Activated CD4-positive, alpha-beta memory T cell treated with anti-CD3 and anti-CD28 coated beads for 36 hours (primary cell): ENCODE measurements at places on chromosomes 11 and 22. TPM values are rescaled to one million over a fixed set of nuclear protein-coding genes. Genes with fewer than 3 reads are reported as not detected.

- no peak for DNase-seq
Observed at GRCh38 chr22:23816156-23816976, 22.4 kb downstream of the DERL3 start.

- no peak for DNase-seq
Observed at GRCh38 chr11:32098142-32098903, 7.4 kb downstream of the RCN1 start.

Gene MISFA
- total RNA-seq: 2.9 TPM

DNA sequence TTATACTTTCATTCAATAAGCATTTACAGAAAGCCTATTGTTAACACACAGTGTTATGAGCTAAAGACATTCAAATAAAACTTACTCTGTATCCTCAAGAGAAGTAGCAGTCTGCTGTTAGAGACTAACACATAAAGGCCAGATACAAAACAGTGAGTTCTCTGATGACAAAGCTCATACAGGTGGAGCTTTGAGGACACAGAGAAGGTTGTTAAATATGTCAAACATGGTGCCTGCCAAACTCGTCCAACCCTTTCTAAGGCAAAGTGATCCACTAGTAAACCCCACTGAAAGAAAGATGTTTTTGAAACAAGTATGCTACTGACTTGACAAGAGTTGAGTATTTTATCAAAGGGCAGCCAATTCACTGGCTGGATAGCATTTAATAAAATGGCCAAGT, 70.1 kb downstream of the C2CD3 start:
- DNase-seq: no peak

Gene CRYBB3
- 0.43 TPM for total RNA-seq

Gene ALKBH3
- 35.8 TPM for total RNA-seq

DNA sequence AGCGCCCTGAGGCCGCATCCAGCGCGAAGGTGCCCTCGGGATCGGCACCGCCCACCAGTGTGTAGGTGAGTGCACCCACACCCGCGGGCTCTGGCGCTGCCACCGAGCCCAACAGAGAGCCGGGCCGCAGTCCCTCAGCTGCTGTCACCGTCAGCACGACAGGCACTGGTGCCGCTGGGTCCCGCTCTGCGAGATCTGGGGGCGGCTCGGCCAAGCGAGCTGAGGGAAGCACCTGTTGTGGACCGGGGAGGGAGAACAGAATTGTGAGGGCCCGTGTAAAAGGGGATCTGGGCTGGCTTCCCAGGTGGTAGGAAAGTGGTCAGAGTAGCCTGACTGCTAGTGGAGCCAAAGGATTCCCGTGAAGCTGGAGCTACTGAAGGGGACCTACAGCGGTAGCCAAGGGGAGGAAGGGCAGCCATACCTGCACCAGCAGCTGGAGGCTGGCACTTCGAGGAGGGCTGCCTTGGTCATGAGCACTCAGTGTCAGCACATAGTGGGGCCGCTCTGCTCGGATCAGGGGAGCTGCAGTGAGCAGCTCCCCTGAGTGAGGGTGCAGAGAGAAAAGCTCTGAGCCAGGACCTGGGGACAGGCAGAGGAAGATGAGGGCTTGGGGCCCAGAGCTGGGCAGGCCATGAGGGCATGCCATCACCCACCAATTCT, 11.5 kb upstream of the TPP1 start:
- DNase-seq: no peak

Gene LDLRAD3
- 0.10 TPM for total RNA-seq

GRCh38 chr11:95832763-95833162, 42.5 kb downstream of the CEP57 start:
- no peak for DNase-seq

GRCh38 chr11:13338019-13338426, 60.4 kb downstream of the BMAL1 start:
- DNase-seq: no peak

- peak; percentile 81 for DNase-seq
Observed at GRCh38 chr11:62337303-62338181, at the start of gene ASRGL1. ASRGL1 (plus strand) TSS chr11:62337448; CDS start chr11:62337978, 530 bp downstream.

DNA sequence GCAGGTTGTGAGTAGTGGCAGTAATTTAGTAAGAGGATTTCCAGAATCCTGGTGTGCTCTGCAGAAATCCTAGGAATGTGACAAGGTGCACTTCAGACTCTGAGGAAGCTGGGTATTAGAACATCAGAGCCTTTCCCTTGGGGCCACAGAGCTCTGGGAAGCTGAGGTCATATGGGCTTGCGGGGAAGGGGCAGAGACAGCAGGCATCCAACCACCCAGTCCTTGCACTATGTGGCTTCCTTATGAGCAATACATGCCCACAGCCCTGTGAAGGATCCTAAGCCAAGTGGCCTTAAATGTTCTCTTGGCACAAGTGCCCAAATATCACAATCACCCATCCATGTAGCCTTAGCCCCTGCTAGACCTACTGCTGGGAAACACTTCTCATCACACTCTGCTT, 46.2 kb downstream of the P4HA3 start:
- DNase-seq: no peak

DNA sequence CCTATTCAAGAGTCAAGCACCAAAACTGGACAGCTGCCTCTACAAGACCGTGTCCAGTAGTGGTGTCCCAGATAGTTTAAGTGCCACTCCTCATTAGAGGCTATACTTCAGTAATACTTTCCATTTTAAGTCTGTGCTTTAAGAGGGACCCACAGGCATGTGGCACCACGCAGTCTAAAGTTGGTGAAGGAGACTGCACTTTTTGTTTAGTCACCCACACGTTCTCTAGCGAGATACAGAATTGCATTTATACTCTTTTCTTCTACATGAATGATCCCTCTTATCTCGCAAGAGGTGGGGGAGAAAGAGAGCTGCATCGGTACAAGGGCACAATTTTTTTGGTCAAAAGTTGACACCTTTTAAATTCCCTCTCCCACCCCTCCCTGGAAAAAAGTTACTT, 41.5 kb downstream of the DDX6 start:
- DNase-seq: no peak

Gene OR4X1
- total RNA-seq: not detected

Gene CLCF1
- total RNA-seq: 0.39 TPM

DNA sequence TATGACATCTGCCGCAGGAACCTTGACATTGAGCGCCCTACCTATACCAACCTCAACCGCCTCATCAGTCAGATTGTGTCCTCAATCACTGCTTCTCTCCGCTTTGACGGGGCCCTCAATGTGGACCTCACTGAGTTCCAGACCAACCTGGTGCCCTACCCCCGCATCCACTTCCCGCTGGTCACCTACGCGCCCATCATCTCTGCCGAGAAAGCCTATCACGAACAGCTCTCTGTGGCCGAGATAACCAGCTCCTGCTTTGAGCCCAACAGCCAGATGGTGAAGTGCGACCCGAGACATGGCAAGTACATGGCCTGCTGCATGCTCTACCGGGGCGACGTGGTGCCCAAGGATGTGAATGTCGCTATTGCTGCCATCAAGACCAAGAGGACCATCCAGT, 16.0 kb downstream of the TUBA8 start:
- DNase-seq: no peak

Gene NFRKB
- 34.8 TPM for total RNA-seq

- peak; percentile 84 for DNase-seq
Observed at GRCh38 chr11:118304568-118305248, at the start of gene CD3E. CD3E (plus strand) TSS chr11:118304730; CDS start chr11:118304953, 223 bp downstream.

- no peak for DNase-seq
Observed at GRCh38 chr11:134288486-134288885, 12.3 kb downstream of the GLB1L3 start.

DNA sequence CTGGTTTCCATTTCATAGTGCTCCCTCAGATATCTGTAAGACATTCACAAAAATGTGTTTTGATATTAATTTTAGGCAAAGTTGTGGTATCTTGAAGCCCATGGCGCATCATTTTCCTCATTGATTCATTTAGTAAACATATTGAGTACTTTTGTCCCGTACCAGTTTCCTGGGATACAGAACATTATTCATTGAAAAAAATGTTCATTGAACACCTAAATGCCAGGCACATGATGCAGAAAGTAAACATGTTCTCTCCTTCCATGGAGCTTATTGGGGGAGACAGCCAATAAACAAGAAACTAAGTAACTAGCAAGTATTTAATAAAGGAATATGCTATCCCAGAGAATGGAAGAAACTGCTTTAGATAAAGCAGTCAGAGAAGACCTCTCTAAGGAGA, 195.0 kb downstream of the UVRAG start:
- DNase-seq: no peak
